ENCODE measurements at places on chromosomes 16 and 17. TPM values are rescaled to one million over a fixed set of nuclear protein-coding genes. Genes with fewer than 3 reads are reported as not detected.

ZPBP2 gene
- not detected for total RNA-seq

KRTAP17-1 gene
- not detected for total RNA-seq

ST6GALNAC2 gene
- 8.1 TPM for total RNA-seq

ATF7IP2 gene
- total RNA-seq, result 2.5 TPM

DPEP3 gene
- 0.22 TPM for total RNA-seq
